ENCODE measurements at places on chromosomes 1 and 21. TPM values are rescaled to one million over a fixed set of nuclear protein-coding genes. Genes with fewer than 3 reads are reported as not detected.

CR1 gene
- total RNA-seq, result 0.02 TPM

LRRIQ3 gene
- total RNA-seq, result 1.4 TPM

DNA sequence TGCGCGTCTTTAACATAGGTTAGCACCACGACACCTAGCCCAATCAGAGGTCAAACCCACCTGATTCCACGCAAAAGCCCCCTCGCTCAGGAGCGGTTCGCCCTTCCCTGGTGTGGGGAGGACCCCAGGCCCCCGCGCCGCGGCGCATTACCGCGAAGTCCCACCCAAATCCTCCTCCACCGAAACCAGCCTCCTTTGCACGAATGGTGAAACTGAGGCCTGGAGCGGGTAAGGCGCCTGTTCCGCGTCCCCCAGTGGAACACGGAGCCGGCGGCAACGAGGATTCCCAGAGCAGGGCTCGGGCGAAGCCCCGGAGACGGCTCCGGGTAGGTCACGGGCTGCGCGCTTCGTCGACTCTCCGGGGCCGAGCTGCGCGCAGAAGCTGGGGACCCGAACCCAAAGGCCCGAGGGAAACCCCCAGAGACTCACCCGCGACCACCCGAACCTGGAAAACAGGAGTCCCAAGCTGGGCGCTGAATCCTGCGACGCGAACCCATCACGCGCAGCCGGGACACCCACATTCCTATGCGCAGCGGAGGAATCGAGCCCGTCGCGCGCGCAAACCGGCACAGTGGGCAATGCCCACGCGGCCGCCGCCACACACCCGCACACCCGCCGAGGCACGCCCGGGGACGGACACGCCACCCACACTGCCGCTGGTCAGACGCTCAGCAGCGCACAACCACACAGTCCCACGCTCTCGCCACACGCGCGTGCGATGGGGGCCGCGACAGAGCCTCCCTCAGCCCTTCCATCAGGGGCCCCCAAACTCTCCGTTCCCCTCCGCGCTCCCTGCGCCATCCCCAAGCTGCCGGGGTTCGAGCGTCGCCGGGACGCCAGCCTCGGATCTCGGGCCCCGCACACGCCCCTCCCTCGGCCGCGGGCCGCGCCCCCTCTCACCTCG lies 507 bp downstream of the GLIS1 start:
- no peak for DNase-seq

DNA sequence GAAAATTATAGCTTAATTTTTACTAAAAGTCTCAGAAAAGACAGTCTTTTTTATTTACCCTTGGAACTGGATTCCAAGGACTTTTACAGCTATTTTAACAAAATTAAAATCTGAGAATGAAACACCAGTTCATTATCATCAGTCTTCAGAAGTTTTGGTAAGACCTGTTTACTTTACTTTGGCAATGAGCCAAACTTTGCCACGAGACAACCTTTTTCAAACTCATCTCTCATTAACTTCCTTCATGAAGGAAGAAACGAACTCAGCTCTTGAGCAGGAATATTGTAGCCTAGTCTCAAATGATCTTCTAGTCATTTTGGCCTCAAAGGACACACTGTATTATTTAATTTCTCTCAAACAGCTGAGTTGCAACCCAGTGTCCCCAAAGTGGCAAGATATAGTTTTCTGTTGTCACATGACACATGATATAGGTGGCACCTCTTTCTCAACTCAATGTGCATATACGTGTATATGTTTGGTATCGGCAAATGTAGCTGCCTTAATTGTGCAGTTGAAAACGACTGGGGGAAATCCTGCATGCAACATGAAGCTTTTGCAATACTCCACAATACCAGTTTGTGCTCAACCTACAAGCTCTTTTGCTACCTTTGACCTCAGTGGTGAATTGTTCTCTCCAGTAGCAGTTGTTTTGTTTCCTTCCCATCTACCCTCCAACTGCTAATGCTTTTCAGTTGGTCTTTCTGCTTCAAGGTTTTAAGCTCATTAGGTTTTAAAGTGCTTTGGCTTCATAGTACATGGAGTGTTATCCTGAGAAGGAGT lies 8.4 kb upstream of the GNG4 start:
- no peak for DNase-seq

DNA sequence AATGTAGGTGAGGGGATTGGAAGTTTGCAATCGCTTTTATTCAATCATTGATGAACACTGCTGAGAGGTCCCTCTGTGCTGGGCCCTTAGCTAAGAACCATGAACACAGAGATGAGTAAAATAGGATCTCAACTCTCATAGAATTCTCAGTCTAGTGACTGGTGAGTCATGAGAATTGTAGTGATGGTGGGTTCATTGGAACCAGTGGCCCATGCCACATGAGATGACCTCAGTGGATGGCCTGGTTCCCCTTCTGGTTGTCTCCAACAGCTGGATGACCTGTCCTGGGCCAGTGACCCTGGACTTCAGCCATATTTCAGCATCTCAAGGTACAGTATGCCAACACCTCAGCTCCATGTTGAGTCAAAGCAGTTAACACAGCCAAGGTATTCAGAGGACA lies 21.3 kb upstream of the S100A10 start:
- no peak for DNase-seq

DNA sequence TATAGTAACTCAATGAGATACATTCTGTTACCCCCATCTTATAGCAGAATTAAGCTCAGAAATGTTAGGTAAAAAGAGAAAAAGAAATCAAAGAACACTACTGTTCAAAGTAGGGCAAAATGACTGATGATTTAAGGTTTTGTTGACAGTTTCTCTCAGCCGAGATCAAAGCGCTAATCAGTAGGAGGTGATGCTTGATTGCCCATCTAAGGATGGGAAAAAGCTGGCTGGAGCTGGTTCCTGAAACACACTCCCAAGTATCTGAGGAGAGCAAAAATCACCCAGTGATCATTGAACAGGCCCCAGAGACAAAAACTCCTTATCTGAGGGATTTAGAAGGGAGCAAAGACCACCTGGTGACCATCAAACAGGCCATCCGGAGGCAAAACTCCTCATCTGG lies 64.5 kb upstream of the CSF1 start:
- peak; percentile 11 for DNase-seq

DNA sequence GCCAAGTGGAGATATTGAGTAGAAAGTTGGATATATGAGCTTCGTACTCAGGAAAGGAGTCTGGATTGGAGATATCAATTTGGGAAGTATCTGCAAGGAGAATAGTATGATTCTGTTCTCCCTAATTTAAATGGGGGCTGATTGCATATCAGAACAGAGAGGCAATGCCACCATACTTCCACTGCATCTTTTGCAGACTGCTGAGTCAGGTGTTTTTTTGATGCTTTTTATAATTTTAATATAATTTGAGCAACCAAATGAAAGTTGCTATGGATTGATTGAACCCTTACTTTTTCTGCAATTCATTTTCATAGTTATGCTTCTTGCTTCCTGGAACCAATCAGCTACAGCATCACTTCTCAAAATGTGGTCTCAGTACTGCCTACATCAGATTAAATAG lies 590.3 kb downstream of the USP25 start:
- no peak for DNase-seq

MANEAL gene
- total RNA-seq, result 11.6 TPM

DNA sequence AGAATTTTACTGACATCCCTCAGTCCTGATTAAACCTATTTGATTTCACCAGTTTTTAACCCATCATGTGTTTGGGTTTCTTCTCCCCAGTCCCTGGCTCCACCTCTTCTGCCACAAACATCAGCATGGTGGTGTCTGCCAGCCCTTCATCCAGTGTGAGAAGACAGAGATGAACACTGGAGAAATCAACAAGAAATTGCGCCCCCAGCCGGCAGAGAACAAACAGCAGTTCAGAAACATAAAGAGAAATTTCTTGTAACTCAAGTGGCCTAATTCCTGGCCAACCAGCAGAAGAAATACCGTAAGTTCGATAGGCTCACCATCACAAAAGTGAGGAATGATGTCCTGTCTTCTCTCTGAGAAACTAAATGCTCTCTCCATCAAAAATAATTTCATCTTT lies 18.3 kb downstream of the S100A11 start:
- no peak for DNase-seq

DNA sequence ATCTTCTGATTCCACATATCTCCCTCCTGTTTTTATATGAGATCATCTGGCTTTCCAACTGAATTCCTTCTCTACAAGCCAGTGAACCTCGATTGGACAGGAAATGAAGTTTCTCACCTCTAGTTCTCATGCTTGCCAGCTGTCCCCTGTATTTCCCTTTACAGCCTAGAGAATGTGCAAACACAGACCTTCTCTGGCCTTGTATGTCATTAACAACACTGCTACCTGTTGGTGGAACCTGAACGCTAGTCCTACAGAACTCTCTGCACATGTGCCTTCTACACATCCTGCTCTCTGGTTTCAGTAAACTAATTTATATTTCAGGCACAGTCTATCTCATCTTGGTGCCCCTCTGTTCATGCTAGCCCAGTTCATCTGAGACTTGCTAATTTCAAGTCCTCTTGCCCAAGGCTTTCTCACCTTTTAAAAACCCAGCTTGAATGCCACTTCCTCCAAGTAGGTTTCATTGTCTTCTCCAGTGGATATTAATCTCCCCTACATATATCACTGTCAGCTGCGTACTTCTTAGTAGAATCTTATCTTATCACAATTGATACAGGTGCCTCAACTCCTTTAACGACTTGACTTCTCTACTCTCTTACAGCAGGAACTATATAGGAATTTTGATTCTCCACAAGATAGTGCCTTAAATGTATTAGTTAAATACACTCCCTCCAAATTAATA lies 549.9 kb downstream of the PLPP3 start:
- DNase-seq, result no peak

SFN gene
- 86.8 TPM for total RNA-seq

- DNase-seq, result no peak
Observed at GRCh38 chr1:226526801-226527595, 21.6 kb upstream of the STUM start.

PROK1 gene
- 0.29 TPM for total RNA-seq

DNA sequence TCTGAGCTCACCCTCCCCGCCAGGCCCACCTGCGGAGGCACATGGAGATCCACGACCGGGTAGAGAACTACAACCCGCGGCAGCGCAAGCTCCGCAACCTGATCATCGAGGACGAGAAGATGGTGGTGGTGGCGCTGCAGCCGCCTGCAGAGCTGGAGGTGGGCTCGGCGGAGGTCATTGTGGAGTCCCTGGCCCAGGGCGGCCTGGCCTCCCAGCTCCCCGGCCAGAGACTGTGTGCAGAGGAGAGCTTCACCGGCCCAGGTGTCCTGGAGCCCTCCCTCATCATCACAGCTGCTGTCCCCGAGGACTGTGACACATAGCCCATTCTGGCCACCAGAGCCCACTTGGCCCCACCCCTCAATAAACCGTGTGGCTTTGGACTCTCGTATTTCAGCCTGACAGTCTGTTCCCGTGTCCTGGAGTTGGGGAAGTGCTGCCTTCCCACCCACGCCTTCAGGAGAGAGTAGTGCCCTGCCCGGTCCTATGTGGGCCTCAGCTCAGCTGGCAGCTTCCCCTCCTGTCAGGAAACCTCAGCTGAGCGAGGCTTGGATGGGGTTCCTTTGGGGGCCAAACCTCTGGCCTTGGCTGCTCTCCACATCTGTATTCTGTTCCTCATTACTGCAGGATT lies 9.2 kb downstream of the ZBTB48 start:
- DNase-seq, result no peak

All from type B pancreatic cell (in vitro differentiated cells).